ENCODE measurements at places on chromosomes 6 and 20. TPM values are rescaled to one million over a fixed set of nuclear protein-coding genes. Genes with fewer than 3 reads are reported as not detected.

The MUC22 gene
- total RNA-seq, result not detected

The ADGRF5 gene
- total RNA-seq, result 43.1 TPM

The SYS1 gene
- total RNA-seq, result 29.9 TPM

The TTK gene
- total RNA-seq, result 6.2 TPM

The SLC22A1 gene
- total RNA-seq, result 0.38 TPM

The TNF gene
- not detected for total RNA-seq

The PDE7B gene
- total RNA-seq, result 60.0 TPM

Measured in regular cardiac myocyte (primary cell).